Globus pallidus (tissue), 1 donor: ENCODE measurements at places on chromosomes 4 and X.

DNA sequence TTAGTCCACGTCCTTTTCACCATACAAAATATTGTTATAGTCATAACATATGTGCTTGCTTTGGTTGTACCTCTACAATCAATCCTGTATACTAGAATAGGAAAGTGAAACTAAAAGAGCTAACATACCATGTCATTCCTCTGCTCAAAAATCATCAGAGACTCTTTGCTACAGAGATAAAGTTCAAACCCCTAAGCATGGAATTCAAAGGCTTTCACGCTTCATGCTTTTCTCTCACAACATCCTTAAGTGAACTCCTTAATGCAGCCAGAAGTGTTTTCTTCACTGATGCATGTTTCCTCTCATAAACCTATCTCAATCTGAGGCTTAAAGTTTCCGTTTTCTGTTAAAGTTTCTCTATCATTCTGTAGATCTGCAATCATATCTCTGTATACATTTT is 744.6 kb upstream of the IGFBP7 start:
- no peak for DNase-seq

GRCh38 chr4:124514588-124514987 is 197.9 kb downstream of the ANKRD50 start:
- DNase-seq, result no peak

DNA sequence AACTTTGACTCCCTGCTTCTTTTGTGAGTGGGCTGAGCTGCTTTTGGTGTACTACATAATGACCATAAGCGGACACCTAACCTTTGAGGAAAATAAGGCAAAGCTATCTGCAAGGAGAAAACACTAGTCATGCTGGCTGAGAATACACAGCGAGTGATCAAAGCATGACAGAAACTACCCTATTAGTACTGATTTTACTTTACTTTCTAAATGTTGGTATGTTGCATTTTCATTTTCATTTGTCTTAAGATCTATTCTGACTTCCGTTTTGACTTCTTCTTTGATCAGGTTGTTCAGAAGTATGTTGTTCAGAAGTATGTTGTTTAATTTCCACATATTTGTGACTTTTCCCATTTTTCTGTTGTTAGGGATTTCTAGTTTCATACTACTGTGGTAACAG is 361.1 kb downstream of the TRAM1L1 start:
- no peak for DNase-seq

DNA sequence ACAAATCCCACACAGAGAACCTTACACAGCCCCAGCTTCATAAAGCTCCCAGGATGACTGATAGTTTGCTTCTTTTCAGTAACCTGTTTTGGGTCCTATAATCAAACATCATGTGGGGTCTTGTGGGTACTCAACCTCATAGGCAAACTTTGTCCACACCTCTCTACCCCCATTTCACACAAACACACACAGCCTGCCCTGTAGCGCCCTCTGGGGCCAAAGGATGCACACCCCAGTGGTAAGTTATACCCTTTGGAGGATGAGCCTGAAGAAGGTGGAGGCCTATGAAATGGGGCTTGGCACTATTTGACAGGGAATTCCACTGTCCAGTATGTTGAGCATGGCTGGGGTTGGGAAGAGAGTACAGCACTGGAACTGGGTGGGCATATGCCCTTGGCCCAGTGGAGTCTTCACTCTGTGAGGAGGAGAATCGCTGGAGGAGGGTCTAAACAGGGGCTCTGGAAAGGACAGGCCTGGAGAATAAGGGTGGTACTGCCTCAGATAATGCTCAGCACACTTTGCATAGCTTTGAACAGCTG is 30.5 kb upstream of the COL25A1 start:
- no peak for DNase-seq

- DNase-seq, result no peak
Measured at GRCh38 chr4:4918067-4918466, 58.6 kb downstream of the MSX1 start.

DNA sequence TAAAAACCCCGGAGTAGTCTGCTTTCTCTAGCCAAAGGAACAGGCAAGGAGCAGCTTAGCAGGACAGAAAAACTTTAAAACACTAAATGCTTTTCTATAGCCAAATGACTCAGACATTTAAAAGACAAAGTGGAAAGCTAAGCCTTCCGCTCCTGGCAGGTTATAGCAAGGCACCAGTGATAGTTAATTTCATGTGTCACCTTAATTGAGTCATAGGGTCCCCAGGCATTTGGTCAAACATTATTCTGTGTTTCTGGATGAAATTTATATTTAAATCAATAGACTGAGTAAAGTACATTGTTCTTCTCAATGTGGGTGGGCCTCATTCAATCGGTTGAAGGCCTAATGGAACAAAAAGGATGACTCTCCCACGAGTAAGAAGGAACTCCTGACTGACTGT is 885.7 kb upstream of the ADGRL3 start:
- no peak for DNase-seq

DNA sequence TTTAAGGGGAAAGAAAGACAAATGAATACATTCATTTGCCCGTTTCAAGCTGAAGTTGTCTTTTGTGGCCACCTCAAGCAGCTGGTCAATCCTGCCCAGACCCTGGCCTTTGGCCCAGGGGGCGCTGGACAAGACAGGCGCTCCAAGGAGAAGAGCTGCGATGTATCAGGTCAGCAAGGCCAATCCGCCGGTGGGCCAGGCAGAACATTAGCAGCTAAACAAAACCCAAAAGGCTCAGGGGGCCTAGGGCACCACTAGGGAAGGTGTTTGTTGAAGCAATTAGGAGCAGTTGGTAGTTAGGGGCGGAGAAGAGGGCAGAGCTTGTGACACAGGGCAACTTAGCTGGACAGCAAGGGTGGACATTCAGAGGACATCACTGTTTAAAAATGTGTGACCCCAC is 60.8 kb upstream of the TMEM33 start:
- DNase-seq, result no peak

DNA sequence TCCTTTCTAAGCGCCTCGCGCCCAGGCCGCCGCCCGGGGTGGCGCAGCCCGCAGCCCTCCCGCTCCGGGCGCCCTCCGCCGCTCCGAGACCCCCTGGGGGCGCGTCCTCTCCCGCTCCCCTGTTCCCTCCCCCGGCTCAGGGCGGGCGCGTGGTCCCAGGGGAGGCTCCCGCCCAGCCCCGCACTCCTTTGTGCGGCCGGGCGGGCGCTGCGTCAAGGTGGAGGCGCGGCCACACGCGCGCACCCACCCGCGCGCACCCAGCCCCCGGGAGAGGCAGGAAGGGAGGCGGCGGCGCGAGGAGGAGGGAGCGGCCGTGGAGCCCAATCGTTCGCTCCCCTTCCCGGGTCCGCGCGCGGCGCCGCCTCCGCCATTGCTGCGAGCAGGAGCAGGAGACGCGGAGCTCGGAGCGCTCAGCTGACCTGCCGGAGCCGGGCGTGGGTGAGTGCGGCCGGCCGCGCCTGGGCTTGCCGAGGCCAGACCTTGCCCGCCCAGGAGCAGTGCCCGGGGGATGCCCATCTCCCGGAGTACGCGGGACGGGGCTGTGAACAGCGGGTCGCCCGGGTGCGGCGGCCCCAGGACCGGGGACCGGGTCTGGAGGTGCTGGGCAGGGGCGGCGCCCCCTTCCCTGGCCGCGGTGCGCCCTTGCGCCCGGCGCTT is at the start of gene NSG1:
Gene NSG1 (plus strand): TSS at position 367 of the 657 bp plus-strand sequence. CDS start 528 bp downstream, outside the sequence.
- no peak for DNase-seq

- no peak for DNase-seq
Measured at GRCh38 chr4:67035501-67035900, 509.8 kb downstream of the CENPC start.

GRCh38 chr4:140675599-140676231 is 80.5 kb downstream of the TBC1D9 start:
- no peak for DNase-seq

GRCh38 chr4:139084804-139085093 is 69.2 kb downstream of the NOCT start:
- no peak for DNase-seq

- no peak for DNase-seq
Measured at GRCh38 chr4:36273276-36273675, 8.1 kb upstream of the DTHD1 start.

- no peak for DNase-seq
Measured at GRCh38 chrX:13685126-13685763, 3.7 kb upstream of the RAB9A start.

GRCh38 chrX:78653118-78653822 is 5.9 kb downstream of the RTL3 start:
- DNase-seq, result no peak

DNA sequence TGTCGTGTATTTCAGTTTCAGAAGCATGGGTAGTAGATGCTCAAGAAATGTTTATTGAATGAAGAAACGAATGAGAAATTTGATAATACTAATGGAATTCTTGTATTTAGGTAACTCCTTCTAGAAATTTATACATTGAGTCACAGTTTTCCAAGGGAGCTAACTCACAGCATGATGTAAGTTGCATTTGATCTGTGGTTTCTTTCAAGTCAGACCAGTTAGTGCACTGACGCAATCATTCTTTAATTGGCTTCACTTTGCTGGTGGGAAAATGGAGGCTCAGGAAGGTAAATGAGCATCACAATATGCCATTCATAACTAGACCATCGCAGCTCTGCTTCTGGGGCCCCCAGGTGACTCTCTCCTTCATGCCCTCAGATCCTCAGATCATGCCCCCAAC is 17.3 kb upstream of the CWH43 start:
- DNase-seq, result no peak

DNA sequence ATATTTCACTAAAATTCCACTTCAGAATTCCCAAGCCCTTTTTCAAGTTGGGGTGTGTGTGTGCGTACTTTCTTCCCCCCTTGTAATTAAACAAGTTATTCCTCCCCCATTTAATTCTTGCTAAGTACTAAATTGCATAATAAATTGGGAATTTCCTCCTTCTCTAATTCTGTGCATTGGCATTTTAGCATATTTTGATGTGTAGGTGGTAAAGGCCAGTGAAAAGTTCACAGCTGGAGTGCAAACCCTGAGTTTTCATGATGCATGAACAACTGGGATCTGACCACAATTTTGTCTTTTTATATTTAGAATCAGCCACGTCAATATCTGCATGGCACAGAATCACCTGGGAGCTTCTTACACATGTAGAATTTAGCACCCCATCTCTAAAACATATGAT is 18.5 kb downstream of the ANXA3 start:
- DNase-seq, result no peak

DNA sequence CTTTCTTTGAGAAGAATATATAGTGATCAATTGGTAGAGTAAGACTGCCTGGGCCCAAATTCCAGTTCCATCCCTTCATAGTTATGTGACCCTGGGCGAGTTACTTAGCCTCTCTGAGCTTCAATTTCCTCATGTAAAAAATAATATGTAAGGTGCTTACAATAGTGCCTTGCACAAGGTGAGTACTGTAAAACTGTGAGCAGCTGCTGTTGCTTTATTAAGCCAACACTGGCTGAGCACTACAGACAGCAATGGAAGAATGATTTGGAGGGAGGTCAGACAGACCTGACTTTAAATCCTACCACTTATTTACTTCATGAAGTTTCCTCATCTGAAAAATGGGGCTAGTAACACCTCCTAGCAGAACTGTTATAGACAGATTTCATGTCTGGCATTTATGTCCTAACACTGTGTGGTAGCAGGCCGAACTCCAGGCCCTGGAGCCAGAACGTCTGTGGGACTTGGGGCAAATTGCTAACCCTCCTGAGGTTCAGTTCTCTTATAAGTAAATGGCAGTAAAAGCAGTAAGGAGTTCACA is 53.8 kb downstream of the RNF150 start:
- no peak for DNase-seq

DNA sequence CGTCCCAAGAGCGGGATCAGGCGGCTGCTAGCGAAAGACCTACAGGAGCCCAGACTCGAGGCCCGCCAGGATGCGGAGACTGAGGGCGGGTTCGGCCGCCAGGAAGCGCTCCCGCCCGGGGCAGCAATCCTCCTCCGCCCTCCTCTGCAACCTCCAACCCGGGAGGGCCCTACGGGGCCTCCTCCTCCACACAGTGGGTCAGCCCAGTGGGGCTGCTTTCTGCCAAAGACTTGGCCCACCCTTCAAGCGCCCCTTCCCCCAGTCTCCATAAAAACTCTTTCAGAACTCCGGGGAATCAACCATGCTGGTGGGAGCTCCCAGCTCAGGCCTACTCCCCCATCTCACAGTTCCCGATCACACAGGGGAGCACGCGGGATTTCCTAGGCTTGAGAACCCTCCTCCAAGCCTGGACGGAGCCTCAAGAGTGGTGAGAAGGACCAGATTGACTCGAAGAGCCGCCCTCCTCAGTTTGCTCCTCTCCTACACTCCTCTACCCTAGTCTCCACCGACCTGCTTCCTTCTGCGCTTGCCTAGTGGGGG is 77.5 kb downstream of the RLIM start:
- no peak for DNase-seq

- DNase-seq, result no peak
Measured at GRCh38 chr4:107219681-107220080, 183.6 kb upstream of the DKK2 start.

DNA sequence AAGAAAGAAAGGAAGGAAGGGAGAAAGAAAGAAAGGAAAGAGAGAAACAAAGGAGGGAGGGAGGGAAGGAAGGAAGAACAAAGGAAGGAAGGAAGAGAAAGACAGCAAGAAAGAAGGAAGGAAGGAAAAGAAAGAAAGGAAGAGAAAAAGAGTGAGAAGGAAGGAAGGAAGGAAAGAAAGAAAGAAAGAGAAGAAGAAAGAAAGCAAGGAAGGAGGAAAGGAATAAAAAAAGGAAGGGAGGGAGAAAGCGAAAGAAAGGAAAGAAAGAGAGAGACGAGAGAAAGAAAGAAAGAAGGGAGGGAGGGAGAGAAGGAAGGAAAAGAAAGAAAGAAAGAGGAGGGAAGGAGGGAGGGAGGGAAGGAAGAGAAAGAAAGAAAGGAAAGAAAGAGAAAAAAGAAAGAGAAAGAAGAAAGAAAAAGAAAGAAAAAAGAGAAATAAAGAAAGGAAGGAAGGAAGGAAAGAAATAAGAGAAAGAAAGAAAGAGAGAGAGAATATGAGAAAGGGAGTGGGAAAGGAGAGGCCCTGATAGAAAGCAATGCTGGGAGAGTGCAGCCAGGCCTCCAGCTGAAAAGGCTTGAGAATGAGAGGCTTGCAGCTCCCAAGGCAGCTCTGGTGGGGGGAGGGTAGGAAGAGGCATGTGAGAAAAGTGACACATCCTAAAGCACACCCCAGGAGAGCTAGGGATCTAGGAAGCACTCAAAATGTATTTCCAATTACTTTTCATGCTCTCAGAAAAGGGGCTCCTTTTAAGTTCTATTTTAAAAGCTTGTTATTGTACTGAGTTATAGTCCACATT is 134.0 kb upstream of the ZIC3 start:
- no peak for DNase-seq

DNA sequence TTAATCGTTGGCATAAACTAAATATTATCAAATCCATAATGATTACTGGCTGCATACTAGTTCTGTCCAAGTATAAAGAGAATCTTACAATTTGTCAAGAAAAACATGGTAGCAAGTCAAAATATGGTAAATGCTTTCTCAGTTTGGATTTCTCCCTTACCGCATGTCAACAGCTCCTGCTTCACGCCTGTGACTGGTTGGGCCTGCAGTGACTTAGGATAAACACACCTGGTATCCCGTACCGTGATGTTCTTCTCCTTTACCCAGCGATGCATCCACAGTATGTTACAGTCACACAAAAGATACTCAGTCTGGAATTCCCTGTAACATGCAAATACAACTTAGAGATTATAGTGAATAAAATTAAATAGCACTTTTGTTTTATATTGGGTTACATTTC is 71.1 kb downstream of the ADGRA3 start:
- no peak for DNase-seq

- DNase-seq, result no peak
Measured at GRCh38 chr4:129821073-129821472, 725.1 kb downstream of the C4orf33 start.
